ENCODE measurements at places on chromosomes 2 and 18.
A peak's percentile ranks its signal among the peaks of the same experiment; 100 is the strongest.

DNA sequence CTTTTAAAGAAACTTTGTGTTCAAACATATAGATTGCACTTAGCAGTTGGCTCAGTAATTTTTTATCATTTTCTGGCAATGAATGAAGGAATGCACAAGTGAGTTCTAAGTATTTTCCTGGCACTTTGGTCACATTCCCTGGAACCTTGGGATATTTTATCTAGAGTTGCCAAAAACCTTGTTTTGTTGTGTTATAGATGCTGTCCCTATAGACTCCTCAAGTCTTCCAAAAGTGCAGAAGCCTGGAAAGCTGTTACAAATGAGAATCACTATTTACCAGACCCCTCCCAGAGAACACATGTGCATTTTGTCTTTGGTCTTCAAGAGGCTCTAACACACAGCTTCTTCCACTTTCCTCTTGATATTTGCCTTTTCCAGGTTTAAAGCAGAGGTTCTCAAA is 108.3 kb downstream of the RND3 start:
- no peaks in the 10 kb centered on the region for H3K36me3 ChIP-seq
- no peak overlapping the region for H3K4me3 ChIP-seq
- peaks cover 6% of the 10 kb centered on the region for H3K4me1 ChIP-seq
- H3K27ac ChIP-seq: no peak overlapping the region
- DNase-seq: peak; percentile 87
- no peaks in the 10 kb centered on the region for H3K27me3 ChIP-seq

- DNase-seq: peak; percentile 70
- H3K4me3 ChIP-seq: no peak overlapping the region
- peaks cover 16% of the 10 kb centered on the region for H3K4me1 ChIP-seq
- H3K27me3 ChIP-seq: no peaks in the 10 kb centered on the region
Measured at GRCh38 chr18:75070625-75071483, 138.1 kb downstream of the PTGR3 start.

DNA sequence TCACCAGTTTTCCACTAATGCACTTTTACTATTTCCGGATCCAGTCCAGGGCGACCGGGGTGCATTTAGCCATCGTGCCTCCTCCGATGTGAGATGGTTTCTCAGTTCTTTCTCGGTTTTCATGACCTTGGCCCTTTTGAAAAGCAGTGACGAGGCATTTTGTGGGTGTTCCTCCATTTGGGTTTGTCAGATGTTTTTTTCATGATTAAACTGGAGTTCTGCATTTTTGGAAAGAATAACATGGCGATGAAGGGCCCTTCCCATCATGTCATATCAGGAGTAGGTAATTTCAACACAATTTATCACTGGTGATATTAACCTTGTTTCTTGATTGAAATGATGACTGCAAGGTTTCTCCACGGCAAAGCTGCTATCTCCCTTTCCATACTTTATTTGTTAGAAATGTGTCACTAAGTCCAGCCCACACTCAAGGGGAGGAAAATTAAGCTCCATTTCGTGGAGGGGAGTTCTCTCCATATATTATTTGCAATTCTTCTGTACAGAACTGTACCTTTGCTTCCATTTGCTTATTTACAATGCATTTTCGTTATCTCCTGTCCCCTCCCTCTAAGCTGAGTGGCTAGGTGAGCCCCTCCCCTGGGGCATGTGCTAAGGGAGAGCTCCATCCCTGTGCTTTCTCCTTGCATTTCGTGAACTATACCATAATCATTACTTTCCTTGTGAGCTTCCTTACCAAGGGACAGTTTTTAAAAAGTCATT is 8.9 kb upstream of the KLF11 start:
- H3K27ac ChIP-seq: no peak overlapping the region
- no peak overlapping the region for H3K4me3 ChIP-seq
- H3K4me1 ChIP-seq: peaks cover 34% of the 10 kb centered on the region
- no peaks in the 10 kb centered on the region for H3K36me3 ChIP-seq

DNA sequence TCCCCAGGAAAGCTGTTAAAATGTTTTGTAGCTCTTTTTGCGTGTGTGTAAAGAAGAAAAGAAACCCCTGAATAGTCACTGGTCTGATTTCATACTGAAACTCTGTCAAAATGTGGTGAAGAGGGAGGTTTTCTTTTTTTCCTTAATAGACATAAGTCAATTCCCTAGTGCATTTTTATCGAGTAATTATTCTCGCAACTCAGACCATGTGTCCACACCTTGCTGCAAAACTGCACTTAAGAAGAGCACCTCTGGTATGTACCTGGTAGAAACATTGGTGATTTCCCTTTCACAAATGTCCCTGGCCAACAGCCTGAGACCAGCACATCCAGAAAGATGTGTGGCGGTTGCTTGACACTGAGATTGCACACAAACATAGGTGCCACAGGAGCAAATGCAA is 159.9 kb downstream of the ZNF521 start:
- no peak overlapping the region for H3K4me3 ChIP-seq
- no peak overlapping the region for H3K27ac ChIP-seq
- no peaks in the 10 kb centered on the region for H3K36me3 ChIP-seq
- no peaks in the 10 kb centered on the region for H3K27me3 ChIP-seq

DNA sequence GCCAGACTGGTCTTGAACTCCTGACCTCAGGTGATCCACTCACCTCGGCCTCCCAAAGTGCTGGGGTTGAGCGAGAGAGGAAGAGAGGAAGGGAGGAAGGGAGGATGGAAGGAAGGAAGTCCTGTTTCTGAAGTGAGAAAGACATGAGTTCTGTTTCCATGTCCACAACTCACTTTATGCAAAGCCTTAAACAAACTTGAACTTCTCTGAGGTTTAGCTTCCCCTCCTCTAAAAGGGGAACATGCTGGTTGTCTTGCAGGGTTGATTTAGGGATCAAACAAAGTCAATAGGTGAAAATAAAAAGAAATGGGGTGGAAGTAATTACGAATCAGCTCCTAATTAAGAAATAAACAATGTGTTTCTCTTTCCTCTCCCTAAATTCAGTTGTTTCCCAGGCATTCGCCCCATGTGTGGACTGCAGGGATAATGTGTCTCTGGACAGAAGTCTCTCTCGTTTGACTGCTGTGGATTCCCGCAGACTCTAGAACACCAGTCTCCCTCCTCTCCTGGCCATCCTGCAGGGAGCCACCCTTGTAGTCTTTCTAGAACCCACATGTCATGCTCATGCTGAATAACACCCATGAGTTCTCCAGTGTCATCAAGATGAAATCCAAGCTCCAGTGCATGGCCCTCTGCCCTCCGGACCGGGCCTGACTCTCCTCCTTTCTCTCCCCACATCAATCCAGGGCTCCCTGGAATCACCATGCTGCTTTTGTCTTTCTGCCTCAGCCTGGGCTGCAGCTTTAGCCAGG is 229.3 kb upstream of the TRIB2 start:
- H3K4me3 ChIP-seq: no peak overlapping the region
- no peak for DNase-seq
- H3K4me1 ChIP-seq: peaks cover 17% of the 10 kb centered on the region
- H3K36me3 ChIP-seq: no peaks in the 10 kb centered on the region
- H3K27ac ChIP-seq: no peak overlapping the region

- no peak for DNase-seq
- H3K27me3 ChIP-seq: peaks cover 15% of the 10 kb centered on the region
- no peak overlapping the region for H3K4me3 ChIP-seq
- H3K36me3 ChIP-seq: no peaks in the 10 kb centered on the region
Measured at GRCh38 chr2:45020439-45020838, 11.2 kb upstream of the SIX2 start.

DNA sequence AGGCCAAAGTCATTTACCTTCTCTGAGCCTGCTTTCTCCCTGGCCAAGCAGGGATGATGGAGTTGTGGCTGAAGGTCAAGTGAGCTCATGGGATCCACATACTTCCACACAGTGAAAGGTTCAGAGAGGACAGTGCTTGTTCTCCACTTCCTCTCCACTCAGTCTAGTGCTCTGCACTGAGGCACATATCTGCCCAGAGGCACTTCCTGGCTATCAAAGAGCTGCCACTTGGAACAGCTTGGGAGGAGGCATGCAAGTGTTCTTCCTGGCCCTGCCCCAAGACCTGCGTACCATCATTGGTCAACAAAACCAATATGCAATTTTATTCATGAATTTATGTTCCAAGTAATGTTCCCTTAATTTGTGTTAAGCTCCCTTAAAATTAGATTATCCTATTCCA is 71.9 kb downstream of the RNF152 start:
- no peak overlapping the region for H3K4me3 ChIP-seq
- H3K27ac ChIP-seq: no peak overlapping the region
- peaks cover 2% of the 10 kb centered on the region for H3K36me3 ChIP-seq
- H3K27me3 ChIP-seq: no peaks in the 10 kb centered on the region
- no peaks in the 10 kb centered on the region for H3K4me1 ChIP-seq

DNA sequence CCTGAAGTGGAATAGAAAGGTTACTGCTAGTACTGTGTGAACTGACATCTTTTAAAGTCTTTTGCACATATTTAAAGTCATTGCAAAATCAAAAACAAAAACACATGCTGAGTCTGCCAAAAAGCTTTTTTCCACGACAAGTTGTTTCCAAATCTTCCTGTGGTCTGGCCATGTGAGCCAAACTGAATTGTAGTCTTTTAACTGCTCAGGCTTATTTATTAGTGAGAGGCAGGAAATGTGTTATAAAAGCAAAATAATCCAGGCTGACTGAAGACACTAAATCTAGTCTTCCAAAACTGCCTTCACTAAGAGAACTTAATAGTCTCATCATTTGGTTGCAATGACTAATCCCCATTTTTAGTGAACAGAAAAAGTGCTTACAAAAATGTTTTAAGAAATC is 2.3 kb downstream of the KRCC1 start:
- no peak overlapping the region for H3K4me3 ChIP-seq
- H3K27ac ChIP-seq: no peak overlapping the region
- peaks cover 14% of the 10 kb centered on the region for H3K4me1 ChIP-seq
- DNase-seq: peak; percentile 86

DNA sequence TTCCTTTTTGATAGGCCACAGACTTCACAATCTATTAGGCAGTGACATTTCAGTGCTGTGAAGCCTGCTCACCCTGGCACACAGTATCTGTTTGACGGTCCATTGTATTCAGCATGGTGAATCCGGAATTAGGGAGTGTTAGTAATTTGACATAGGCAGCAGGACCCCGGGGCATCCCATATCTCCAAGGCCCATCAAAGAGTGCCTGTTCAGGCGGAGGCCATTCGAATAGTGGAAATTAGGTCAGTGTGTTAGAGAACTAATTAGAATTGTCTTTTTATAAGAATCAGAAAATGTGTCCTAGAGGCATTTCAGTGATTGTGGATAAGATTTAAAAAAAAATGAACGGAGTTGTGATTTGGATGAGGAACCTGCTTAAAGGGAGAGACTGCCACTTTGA is 818.8 kb upstream of the SOX11 start:
- H3K27me3 ChIP-seq: no peaks in the 10 kb centered on the region
- DNase-seq: no peak
- no peak overlapping the region for H3K27ac ChIP-seq

- no peak overlapping the region for H3K27ac ChIP-seq
- H3K4me3 ChIP-seq: no peak overlapping the region
- DNase-seq: no peak
- H3K27me3 ChIP-seq: no peaks in the 10 kb centered on the region
- H3K36me3 ChIP-seq: no peaks in the 10 kb centered on the region
Measured at GRCh38 chr2:66523377-66523969, 88.5 kb downstream of the MEIS1 start.

- no peaks in the 10 kb centered on the region for H3K27me3 ChIP-seq
- no peak overlapping the region for H3K4me3 ChIP-seq
- no peaks in the 10 kb centered on the region for H3K36me3 ChIP-seq
- DNase-seq: no peak
Measured at GRCh38 chr2:175966839-175967238, 35.2 kb downstream of the LNPK start.

DNA sequence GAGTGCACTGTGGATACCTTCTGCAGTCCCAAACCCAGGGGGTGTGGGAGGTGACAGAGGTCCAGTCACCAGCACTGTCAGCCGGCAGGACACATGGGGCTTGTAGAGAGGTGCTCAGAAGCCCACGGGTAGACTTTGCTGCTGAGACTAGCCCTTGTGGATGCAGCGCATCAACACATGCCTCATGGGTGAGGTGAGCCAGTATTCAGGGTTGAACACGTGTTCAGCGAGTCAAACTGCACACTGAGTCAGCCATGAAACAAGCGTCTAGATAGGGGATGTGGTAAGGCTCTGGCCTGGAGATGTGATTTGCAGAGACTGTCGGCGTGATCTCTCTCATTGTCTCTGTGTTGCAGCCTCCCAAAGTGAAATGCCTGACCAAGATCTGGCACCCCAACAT is 35.8 kb upstream of the SCLY start:
- H3K27me3 ChIP-seq: no peaks in the 10 kb centered on the region
- peaks cover 6% of the 10 kb centered on the region for H3K36me3 ChIP-seq
- H3K27ac ChIP-seq: no peak overlapping the region

GRCh38 chr2:56315376-56315775 is 131.6 kb downstream of the CCDC85A start:
- peak; percentile 68 for DNase-seq
- H3K36me3 ChIP-seq: no peaks in the 10 kb centered on the region
- H3K4me3 ChIP-seq: no peak overlapping the region
- no peaks in the 10 kb centered on the region for H3K27me3 ChIP-seq

DNA sequence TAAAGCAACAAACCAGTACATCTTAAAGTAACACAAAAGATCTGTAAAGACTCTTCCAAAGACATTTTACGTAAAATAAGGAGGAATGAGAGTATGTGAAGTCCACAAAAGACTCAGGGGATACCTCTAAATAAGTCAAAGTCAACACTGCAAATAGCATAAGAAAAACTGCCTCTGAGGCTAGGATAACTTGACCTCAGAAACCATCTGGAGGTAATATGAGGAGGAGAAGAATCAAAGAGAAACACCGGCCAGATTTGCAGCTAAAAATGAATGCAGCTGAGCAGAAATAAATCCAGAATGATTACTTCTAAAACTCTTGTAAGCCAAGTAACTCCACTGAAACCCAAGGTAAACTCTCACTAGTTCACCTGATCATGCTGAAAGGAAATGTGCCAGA is 52.2 kb upstream of the ERMN start:
- H3K27me3 ChIP-seq: no peaks in the 10 kb centered on the region
- peak; percentile 56 for DNase-seq
- H3K4me3 ChIP-seq: no peak overlapping the region
- H3K27ac ChIP-seq: no peak overlapping the region

- no peak overlapping the region for H3K27ac ChIP-seq
- no peak for DNase-seq
- H3K36me3 ChIP-seq: peaks cover 15% of the 10 kb centered on the region
Measured at GRCh38 chr2:37644191-37644590, 27.3 kb downstream of the CDC42EP3 start.

DNA sequence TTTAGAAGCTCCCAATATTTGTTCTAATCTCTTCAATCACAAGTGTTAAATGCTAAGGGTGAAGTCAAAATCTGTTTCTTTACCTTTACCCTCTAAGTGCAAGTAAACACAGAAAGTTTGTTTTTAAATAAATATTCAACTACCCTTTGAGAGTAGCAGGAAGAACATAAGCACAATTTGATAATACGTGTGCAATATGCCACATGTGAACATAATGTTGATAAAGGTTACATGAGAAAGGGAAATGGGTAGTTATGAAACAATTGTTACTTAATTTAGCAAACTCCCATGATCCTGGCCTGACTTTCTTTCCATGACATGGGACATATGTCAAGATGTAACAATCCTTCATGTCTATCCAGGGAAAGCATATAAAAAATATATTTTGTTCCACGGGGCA is 7.1 kb downstream of the SPRED2 start:
- peaks cover 11% of the 10 kb centered on the region for H3K4me1 ChIP-seq
- H3K27me3 ChIP-seq: no peaks in the 10 kb centered on the region
- H3K36me3 ChIP-seq: no peaks in the 10 kb centered on the region
- H3K27ac ChIP-seq: no peak overlapping the region
